ENCODE measurements at places on chromosomes 7 and 10. TPM values are rescaled to one million over a fixed set of nuclear protein-coding genes. Genes with fewer than 3 reads are reported as not detected.

DNA sequence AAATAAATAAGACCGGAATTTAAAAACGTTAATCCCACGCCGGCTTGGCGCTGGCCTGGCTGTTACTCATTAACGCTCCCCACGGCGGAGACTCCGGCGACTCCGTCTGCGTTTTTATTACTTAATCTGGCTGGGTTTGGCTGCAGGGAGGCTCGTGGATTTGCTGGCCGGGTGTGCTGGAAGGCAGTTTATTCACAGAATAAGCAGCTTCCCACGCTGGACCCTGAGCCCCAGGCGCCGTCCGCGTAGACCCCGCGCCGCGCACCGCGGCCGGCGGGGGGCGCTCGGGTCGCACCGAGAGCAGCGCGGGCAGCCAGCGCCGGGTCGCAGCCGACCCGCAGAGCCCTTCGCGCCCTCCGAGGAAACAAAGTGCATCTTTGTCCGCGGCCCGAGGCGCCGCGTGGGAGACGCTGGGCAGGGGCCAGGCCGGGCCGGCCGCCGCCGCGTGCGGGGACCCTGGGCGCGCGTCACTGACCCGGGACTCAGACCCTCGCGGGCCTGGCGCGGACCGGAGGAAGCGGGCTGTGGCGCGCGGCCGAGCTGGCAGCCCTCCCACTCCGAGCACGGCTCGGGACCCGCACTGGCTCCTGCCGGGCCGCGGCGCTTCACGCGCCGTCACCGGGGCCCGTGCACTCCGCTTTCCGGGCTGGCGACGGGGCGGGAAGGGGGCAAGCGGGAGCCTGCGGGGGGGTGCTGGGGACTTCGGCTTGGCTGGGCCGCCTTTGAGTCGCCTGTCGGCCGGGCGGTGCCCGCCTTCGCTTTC is 587 bp upstream of the GRK5 start:
- DNase-seq, result no peak

- DNase-seq, result no peak
Measured at GRCh38 chr10:33304423-33305225, 29.8 kb downstream of the NRP1 start.

DNA sequence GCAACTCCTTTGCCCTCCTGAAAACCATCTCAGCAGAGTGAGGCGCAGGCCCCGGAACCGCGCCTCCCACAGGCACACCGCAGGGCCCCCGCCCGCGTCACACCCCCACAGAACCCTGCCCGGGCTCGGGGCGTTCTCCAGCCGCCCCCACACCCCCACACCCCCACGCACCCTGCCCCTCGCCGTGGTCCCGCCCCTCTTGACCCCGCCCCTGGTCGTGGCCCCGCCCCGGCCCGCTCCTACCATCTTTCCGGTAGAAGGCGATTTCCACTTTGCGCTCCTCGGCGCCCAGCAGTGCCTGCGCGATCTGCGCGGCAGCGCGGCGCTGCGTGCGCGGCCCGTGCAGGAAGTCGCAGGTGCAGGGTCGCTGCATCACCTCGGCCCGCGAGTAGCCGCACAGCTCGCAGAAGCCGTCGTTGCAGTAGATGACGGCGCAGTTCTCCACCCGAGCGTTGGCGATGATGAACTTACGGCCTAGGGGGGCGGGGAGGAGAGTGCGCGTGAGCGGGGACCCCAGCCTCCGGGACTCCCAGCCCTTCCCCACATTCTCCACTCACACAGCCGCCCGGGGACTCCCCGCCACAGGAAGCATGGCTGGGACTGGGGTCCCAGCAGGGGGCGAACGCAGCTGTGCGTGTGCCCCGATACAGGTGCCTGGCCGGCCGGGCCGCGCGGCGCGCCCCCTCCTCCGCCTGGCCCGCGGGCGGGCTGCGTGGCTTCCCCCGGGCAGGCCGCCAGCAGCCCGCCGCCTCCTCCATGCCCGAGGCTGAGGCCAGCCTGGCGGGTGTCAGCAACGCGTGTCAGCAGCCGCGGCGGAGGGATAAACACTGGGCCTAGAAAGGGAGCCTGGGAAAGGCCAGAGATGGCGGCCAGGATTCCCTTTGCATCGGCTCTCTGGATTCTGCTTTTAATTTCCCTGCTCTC is 3.4 kb downstream of the KCNH2 start:
- DNase-seq, result no peak

- no peak for DNase-seq
Measured at GRCh38 chr7:86647385-86648094, 3.8 kb downstream of the GRM3 start.

Gene RASA4B
- 6.1 TPM for total RNA-seq

Gene ANKRD2
- 0.69 TPM for total RNA-seq

DNA sequence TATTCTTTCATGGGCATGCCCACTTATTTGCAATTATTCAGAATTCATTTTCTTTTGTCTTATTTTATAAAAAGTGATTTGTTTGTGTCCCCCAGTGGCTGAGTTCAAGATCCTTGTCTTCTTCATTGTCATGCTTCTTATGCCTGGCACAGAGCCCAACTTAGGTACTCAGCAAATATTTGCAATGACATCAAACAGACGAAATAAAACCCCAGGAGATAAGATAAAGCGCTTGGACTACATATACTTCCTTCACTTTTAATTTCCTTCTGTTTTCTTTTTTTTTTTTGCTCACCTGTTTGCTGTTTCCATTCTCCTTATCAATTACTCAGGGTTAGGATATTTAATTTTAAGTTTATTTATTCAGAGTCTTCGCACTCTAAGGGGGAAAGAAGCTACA is 225.0 kb downstream of the SDHAF3 start:
- DNase-seq, result no peak

DNA sequence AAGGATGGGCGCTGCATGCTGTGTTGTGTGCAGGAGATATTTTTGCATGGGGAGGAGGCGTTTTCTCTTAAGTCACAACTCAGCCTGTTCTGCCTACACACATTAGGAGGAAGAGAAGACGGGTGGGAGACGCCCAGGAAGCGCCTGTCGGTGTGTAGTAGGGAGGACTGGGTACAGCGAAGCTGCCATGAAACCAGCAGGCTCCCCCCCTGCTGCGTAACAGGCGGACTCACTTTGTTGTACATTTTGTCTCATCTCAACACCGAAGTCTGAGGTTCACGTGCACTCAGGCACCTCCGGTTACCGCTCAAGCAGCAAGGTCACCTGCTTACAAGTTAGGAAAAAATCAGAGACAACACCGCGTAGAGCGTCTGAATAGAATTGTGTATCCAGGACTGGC is 56.3 kb downstream of the CRTAC1 start:
- no peak for DNase-seq

DNA sequence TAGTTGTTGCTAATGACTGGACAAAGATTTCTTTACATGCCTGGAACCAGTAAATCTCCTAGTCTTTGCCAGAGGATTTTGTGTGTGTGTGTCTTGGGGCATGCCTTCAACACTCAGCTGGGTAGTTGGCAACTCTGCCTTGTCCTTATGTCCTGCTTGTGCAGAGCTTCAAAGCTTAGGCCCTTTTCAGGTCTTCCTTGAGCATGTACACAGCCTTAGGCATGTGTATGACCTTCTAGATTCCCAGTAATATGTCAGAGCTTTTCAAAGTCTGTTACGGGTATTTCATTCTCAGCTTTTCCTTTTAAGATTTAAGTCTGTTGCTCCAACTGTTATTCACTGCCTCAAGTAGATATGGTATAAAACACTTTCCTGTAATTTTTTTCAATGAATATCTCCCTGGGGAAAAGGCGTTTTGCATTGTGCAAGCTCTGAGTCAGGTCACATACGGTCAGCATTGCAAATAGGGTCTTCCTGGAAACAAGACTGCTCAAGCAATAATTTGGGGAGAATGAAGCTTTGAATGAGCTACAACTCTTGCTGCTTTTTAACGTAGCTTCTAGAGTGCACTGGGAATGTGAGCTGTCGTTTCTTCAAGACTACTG is 25.5 kb downstream of the SHOC2 start:
- DNase-seq, result no peak

Gene C10orf67
- not detected for total RNA-seq

GRCh38 chr7:42217548-42217947 is 19.5 kb downstream of the GLI3 start:
- DNase-seq, result no peak

DNA sequence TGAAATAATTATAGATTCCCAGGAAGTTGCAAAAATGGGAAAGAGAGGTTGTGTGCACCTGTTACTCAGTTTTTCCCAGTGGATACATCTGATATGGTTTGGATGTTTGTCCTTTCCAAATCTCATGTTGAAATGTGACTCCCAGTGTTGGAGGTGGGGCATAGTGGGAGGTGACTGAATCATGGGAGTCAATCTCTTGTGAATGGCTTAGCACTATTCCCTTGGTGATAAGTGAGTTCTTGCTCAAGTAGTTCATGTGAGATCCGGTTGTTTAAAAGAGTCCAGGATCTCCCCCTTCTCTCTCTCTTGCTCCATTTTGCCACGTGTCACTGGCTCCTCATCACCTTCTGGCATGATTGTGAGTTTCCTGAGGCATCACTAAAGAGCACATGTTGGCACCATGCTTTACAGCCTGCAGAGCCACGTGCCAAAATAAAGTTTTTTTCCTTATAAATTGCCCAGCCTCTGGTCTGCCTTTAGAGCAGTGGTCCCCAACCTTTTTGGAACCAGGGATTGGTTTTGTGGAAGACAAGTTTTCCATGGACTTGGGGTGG is 149.2 kb downstream of the RAMP3 start:
- DNase-seq, result no peak

GRCh38 chr10:60524541-60524940 is 134.9 kb upstream of the ANK3 start:
- DNase-seq, result no peak

DNA sequence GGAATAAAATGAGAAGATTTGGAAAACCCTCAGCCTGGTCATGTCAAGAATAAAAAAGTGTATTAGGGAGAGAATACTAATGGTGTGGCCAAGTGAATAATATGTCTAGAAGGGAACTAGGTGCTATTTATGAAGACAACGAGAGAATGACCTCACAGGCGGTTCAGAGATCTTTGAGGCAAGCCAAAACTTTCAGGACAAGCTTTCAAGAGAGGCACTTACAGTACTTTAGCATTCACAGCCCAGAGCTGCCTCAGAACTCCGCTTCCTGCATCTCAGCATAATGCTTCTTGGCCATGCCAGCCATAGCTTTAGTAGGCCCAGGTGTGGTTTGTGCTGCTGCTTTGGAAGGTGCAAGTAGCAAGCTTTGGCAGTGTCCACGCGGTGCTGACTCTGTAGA is 37.2 kb upstream of the CCDC7 start:
- DNase-seq, result no peak

DNA sequence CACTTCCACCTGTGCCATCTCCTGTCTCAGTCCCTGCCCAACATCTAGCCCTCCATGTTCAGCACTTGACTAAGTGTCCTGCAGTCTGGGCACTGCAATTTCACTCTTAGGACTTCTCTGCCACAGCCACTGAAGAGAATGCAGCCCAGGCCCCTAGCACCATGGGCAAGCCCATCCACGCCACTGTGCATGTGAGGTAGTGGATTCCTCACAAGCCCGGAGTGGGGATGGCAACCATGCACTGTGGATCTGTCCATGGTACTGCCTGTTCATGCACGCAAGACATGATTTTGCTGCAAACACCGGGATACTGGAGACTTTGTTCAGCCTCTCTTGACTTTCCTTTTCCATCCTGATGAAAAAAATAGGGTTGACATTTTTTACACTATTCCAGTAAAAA is 12.3 kb downstream of the DDC start:
- no peak for DNase-seq

DNA sequence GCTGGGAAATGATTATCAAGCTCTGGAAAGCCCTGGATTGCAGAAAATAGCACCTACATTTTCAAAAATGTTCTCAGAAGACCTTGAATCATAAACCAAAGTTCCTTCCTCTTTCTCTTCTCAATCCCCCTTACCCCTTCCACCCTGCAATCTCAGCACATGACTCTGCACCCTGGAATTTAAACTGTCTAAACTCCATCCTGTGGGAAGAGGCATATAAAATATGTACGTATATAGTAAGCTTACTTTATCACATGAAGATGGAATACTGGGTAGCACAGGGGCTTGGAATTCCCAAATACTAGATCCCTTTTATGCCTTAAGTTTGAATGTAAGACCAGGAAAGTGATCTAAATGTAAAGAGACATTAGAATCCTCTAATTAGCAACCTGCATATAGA is 7.7 kb downstream of the AGMO start:
- DNase-seq, result no peak

Gene ZNF138
- 38.1 TPM for total RNA-seq

Gene RNF133
- total RNA-seq, result 2.1 TPM

Gene FBXO24
- total RNA-seq, result 1.6 TPM

DNA sequence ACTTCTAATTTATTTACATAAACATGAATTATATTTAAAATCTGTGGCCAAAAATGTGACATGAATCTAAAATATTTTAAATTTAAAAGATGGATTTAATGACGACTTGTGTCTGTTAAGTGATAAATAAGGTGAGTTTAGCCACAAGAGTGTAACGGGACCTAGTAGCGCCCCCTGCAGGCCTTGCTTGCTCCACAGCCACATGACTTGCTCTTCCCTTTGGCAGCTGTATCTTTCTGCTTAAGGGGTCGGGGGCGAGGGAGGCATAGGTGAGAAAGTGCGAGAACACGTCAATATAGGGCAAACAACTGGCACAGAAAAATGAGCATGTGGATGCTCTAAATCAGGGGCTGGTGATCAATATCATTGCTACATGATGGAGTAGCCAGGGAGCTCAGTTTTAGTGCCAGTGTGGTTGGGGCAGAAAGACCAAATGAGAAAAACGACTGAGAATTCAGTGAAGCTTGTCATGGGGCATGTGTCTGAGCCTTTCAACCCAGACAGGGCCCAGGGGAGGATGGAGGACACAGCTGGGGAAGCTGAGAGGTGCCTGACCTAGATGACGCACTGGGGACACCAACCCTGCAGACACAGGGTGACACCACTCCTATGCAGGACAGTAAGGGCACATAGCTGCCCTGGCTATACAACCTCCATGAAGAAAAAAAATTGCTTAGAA is 49.8 kb downstream of the PAXIP1 start:
- no peak for DNase-seq

Gene FAM13C
- total RNA-seq, result 34.5 TPM

Gene FKBP6
- not detected for total RNA-seq

GRCh38 chr7:110600956-110601355 is 490.0 kb upstream of the LRRN3 start:
- DNase-seq, result peak; percentile 10

DNA sequence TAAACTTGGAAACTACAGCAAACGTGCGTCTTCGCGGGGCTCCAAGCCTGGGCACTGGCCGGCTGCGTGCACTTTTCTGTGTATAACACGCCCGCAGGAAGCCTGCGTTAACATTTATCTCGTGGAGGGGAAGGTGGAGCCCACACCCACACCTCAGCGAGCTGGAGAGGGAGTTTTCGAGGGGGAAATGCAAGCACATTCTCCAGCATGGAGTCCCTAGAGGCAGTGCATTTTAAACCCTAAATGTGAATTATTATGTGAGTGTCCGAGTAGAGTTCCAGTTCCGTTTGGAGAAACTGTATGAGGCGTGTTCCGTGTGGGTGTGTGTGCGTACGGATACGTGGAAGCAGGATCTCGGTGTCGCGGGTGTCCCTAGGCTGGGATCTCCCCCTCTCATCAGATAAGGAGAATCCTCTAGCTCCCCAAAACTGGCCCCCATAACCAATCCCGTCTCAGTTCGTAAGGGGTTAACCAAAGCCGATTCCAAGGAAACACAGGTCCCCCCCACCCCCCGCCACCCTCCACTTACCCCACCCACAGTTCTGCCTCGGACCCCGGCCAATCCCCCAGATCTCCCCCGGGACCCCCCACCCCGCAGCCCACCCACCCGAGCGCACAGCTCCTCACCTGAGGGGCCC is 403 bp downstream of the CDK6 start:
- DNase-seq, result no peak
